ENCODE measurements at places on chromosomes 6 and 20. TPM values are rescaled to one million over a fixed set of nuclear protein-coding genes. Genes with fewer than 3 reads are reported as not detected.

SLC44A4 gene
- total RNA-seq, result not detected

GABRR1 gene
- not detected for total RNA-seq

HLA-DOA gene
- not detected for total RNA-seq

WDR46 gene
- total RNA-seq, result 55.4 TPM

PCMTD2 gene
- total RNA-seq, result 40.5 TPM

HCRTR2 gene
- total RNA-seq, result not detected

SCUBE3 gene
- total RNA-seq, result 0.60 TPM

PIGU gene
- total RNA-seq, result 5.0 TPM

OR2J3 gene
- not detected for total RNA-seq

OPRM1 gene
- not detected for total RNA-seq

DNA sequence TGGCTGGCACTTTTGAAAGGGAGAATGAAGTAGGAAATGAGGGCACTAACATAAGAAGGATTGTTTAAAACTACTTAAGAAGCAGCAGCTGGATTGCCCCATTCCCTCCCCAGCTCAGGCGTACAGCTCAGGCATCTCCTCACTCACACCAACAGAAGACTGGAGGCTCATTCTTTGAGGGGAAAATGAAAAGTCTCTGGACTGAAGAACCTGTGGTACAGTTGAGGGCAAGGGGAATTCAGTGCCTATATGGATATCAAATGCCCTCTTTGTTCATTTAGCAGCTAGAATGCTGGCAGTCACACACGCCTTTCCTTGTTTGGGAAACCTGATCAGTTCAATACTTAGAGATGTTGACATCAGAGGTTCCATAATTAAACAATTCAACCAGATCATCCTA lies 502.1 kb upstream of the SOX4 start:
- no peak for DNase-seq

GRCh38 chr6:127317388-127318128 lies 25.9 kb downstream of the ECHDC1 start:
- no peak for DNase-seq

GRCh38 chr6:20302702-20303251 lies 90.5 kb upstream of the MBOAT1 start:
- DNase-seq, result no peak

DNA sequence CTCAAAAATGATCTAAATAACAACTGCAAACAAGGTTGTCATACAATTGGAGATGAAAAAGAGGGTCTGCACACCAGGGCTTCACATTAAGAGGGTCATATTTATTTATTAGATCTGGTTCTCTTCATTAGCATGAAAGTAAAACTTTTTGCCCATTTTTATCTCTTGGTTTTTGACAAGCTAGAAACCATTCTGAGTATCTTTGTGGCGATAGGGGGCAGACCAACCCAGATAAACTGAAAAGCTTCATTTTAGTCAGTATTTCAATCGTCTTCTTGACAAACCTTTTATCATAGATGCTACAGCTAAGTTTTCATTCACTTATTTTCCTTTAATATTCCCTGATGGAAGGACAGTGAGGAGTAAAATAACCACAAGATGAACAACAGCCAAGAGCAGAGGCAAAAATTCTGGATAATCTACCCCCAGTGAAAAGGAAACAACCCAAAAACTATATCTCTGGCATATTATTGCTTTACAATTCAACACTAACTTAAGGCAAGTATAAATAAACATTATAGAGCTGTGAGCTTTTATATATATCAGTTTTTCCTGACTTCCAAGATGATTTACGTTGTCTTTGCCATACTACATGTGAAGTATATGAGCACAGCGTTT lies 45.2 kb downstream of the THEMIS start:
- peak; percentile 47 for DNase-seq

DNA sequence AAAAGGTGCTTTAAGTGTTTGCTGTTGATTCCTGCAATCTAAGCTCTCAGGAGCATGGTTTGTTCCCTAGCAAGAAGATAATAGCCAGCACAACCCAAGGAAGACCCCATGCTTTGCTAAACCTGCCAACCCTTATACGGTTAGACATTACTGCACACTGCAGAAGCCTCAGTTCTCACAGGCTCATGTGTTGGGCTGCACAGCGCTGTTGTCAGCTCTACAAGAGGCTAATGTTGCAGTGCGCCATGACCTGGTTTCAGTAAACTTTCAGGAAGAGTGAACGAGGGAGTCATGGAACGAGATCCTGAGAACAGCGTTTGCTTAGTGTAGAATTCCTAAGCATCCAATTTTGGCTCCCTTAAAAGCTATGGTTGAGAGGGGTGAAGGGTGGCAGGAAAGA lies 218.5 kb downstream of the ARHGAP18 start:
- no peak for DNase-seq

DNA sequence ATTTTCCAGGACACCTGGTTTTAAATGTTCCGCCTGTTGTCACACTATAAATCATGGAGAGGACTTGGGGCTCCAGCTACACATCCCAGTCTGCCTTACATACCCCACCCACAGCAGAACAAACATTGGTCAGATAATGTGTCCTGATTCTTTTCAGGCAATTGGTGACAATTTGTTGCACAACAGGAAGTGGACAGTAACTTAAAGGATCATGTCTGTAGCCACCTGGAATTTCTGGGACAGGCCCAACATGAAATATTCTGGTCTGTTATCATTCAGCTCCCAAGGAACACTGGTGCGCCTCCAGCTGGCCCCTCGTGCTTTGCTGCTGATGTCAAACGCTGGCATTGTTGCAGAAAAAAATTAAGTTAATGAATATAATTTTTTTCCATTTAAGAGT lies 117.2 kb downstream of the SOBP start:
- no peak for DNase-seq

- no peak for DNase-seq
Measured at GRCh38 chr6:31462026-31462963, 35.6 kb upstream of the MICB start.

DNA sequence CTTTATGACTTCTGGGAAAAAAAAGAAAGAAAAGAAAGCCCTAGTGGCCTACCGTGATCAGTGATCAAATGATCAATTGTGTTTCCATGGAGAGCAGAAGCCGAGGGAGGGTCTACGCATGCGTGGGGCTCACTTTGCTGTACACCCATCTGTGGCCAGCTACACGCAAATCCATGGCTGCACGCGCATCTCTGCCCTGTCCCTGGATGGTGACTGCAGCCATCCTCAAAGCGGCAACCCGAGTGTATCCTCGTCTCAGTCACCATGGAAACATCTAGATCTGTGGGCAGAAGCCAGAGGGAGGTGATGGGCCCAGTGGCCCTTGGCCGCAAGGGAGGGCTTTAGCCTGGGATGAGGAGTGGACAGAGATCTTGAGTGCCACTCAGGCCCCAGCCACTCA lies 785 bp upstream of the ULBP3 start:
- DNase-seq, result no peak

- DNase-seq, result no peak
Measured at GRCh38 chr20:8413691-8414090, 281.6 kb downstream of the PLCB1 start.

DNA sequence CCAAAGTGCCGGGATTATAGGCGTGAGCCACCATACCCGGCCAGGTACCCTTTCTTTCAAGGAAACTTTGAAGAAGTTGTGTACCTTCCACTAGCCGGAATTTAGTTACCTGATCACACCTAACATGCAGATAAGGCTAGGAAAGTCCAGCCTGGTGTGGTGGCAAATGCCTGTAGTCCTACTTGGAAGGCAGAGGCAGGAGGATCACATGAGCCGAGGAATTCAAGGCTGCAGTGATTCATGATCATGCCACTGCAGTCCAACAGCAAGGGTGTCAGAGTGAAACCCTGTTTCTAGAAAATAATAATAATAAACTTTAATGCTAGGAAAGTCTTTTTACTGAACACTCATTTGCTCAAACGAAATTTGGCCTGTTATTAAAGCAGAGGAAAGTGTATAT lies 21.0 kb downstream of the NFYA start:
- peak; percentile 14 for DNase-seq

DNA sequence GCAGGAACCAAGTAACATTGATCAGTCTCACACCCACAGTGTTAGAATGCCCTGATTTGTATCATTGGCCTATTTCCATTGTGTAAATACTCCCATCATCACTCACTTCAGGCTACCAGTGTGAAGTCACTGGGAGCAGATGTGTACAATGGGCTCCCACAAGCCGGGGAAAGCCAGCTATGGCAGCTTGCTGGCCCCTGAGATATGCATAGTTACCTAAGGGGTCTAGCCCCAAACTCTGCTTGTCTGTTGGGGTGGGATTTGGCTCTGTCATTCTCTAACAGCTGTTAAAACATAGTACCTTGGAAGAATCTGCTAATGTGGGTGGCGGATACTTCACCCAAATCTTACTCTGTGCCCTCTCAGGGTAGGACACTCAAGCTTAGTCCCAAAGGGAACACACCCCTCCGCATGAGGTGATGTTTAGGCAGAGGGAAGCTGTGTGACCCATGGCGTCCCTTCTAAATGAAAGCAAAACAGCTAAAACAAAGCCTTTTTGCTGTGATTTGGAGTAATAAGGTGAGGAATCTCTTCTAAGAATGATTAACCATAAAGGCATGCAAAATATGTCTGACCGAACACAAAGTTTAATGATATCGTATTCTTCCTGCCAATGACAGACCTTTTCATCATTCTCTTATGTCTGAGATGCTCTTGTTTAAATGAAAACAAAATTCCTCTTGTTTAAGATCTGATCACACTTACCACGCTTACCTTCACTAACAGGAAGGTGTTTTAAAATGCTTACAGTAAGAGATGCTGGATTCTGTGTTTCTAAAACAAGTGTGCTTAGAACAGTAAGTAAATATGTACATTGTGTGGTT lies 45.9 kb upstream of the PXDC1 start:
- peak; percentile 83 for DNase-seq

DNA sequence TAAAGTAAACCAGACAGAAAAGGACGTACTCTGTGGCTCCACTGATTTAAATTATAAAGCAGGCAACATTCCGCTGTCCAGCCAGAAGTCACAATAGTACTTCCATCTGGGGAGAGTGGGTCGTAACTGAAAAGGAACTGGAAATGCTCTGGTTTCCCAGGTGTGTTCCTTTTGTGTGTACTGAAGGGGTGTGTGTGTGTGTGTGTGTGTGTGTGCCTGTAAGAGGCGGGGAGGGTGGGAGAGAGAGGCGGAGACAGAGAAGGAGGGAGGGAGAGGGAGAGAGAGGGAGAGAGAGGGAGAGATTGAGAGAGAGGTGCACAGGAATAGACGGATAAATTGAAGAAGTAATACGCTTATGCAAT lies 178.4 kb upstream of the ZNF184 start:
- no peak for DNase-seq

GRCh38 chr6:5785249-5785648 lies 221.5 kb downstream of the NRN1 start:
- DNase-seq, result no peak

- DNase-seq, result no peak
Measured at GRCh38 chr20:56861590-56861989, 232.5 kb downstream of the TFAP2C start.

GRCh38 chr6:140063021-140063399 lies 688.6 kb upstream of the CITED2 start:
- no peak for DNase-seq

DNA sequence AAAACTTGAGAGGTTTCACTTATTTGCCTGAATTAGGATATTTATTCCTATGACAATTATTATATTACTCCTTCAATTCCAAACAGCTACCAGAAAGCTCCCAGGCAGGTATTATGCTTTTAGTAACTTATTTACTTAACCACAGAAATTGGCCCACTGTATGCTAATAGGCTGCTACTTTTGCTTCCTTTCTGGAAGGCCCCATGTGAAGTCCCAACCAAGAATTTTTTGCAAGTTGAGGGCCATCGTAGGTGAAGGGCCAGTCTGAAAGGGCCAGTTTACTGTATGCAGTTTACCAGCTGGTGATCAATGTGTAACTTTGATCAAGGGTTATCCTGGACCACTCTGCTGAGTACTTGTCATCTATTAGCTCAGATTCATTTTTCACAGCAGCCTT lies 45.0 kb downstream of the EDN1 start:
- DNase-seq, result no peak

- no peak for DNase-seq
Measured at GRCh38 chr6:42864602-42865001, 14.8 kb upstream of the RPL7L1 start.

- no peak for DNase-seq
Measured at GRCh38 chr6:125220712-125221111, 67.1 kb downstream of the TPD52L1 start.

- DNase-seq, result peak; percentile 5
Measured at GRCh38 chr20:10179574-10180298, 38.9 kb upstream of the SNAP25 start.

GRCh38 chr6:44185953-44186634 lies 27.5 kb downstream of the CAPN11 start:
- DNase-seq, result no peak

GRCh38 chr20:20272686-20273085 lies 95.2 kb upstream of the INSM1 start:
- DNase-seq, result no peak

DNA sequence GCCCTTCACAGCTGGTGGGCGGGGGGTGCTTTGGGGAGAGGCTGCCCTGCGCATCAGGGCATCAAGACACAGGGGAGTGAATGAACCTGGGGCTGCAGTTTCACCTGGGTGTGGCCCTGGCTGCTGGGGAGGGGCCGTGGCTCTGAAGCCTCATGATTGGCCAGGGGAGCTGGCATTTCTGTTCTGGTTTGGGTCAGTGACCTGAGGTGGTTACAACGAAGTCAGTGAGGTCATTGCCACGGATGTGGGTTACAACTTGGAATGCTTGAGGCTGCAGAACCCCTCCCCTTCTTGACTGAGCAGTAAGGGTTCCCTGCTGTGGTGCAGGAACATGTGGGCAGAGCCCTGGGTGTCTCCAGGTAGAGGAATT lies 3.0 kb downstream of the TCEA2 start:
- no peak for DNase-seq

- no peak for DNase-seq
Measured at GRCh38 chr6:1893470-1894130, 283.9 kb downstream of the FOXC1 start.

DNA sequence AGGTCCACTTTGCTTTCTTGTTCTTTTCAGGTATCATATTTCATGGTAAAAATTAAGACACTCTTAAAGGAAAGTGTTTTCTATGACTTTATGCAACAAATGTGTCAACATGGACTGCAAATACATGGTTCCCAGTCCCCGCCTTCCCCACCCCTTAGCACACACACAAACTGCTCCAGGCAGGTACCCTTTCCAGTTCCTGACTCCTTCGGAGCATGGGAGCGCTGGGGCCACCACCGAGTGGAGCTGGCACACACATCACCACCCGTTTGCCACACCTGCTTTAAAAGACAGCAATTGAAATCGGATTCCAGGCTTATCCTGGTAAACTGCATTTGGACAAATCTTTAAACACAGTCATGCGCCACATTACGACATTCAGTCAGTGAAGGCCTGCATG lies 22.2 kb downstream of the RNASET2 start:
- no peak for DNase-seq

DNA sequence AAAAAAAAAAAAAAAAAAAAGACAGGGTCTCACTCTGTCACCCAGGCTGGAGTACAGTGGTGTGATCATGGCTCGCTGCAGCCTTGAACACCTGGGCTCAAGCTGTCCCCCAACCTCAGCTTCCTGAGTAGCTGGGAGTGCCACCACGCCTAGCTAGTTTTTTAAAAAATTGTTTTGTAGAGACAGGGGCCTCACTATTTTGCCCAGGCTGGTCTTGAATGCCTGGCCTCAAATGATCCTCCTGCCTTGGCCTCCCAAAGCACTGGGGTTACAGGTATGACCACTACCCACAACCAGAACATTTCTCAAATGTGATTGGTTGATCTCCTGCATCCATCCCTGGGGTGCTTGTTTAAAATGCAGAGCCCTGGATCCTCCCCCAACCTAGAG lies 5.6 kb upstream of the RBCK1 start:
- no peak for DNase-seq
